CD4-positive, alpha-beta T cell treated with Interleukin-4 for 4 hours (primary cell): ENCODE measurements at places on chromosomes 2 and 18.

GRCh38 chr2:217017456-217018252 is 157.8 kb upstream of the TNP1 start:
- no peak for DNase-seq

- no peak for DNase-seq
Observed at GRCh38 chr2:176508374-176508773, 239.1 kb downstream of the MTX2 start.

- DNase-seq: no peak
Observed at GRCh38 chr2:240996161-240996833, 2.1 kb upstream of the SNED1 start.

DNA sequence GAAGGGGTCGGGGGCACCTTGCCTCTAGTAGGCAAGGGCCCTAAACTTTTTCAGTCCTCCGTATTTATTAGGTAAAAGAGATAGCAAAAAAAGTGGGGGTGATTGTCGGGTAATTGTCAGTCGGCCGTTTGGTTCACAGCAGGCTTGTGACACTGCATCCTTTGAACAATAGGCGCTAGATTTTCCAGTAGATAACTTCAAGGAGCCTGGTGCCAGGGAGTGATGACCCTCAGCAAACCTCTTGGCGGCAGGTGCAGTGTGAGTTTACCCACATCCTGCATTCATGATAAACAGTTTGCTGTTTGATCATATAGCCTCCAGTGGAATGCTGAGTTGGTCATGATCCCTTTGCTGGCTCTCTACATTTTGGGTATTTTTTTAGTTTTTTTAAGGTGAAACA is 22.9 kb downstream of the SERPINB8 start:
- no peak for DNase-seq

- DNase-seq: no peak
Observed at GRCh38 chr18:76819411-76820136, 2.8 kb upstream of the ZNF236 start.

DNA sequence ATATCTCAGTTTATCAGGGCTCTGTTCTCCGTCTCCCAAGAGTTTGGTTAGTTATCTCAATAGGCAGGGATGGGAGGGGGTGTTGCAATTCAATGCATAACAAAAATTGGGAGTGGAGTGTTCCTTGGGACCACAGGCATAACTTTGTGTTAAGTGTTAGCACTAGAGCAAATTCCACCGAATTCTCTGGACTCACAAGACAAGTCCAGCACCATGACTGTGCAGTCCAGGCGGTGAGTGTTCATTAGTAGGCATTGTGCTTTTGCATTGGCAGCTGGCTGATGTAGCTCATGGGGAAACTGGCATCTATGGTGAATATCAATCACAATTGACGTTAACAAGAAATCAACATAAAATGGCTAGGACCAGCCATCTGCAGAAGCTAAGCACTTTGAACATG is 79.0 kb upstream of the CABLES1 start:
- DNase-seq: no peak

DNA sequence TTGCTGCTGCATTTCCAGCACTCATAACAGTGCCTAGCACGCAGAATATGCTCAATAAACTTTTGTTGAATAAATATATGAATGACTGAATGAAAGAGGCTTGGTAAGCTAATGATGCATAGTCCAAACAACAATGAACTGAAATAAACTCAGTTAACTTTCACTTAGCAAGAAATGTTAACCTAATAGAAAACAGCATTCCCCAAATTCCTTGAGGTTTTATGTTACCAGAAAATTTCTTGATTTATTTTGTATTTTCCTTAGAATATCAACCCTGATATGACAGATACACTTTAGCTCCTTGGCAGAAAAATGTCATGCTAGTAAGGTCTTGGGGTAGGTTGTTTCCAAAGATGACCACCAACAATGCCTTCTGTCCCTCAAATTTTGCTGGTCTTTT is 217.4 kb downstream of the KCNE4 start:
- DNase-seq: no peak
